NCI-H748 treated with DMSO at 0.1 percent for 48 hours (cell line): ENCODE measurements at places on chromosomes 4 and X.
A peak's percentile ranks its signal among the peaks of the same experiment; 100 is the strongest.

DNA sequence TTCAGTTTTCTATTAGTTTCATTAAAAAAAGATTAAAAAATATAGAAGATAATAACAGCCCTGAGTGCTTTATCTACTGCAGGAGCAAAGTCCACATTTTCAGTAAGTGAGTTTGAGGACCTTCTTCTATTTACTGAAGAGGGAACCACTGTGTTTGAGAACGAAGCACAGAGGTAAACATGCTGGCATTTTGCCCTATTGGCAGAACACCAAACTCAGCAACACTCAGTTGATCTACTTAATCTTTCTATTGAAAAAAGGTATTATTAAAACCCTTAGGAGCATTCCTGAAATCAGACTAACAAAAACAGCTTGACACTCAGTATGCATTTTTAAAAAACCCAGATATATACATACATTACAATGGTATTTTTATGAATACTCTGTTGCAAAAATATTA is 1496.7 kb downstream of the TECRL start:
- no peak for DNase-seq

DNA sequence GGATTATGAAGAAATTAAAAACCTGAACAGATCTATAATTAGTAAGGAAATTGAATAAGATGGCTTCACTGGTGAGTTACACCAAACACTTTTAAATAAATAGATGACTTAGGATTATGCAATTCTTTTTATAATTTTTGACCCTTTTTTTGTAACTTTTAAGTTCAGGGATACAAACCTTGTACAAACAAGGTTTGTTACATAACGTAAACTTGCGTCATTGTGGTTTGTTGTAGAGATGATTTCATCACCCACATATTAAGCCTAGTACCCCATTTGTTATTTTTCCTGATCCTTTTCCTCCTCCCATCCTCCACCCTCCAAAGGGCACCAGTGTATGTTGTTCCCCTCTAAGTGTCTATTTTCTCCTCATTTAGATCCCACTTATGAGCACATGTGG is 75.7 kb downstream of the CPEB2 start:
- DNase-seq, result no peak

- no peak for DNase-seq
Observed at GRCh38 chr4:82388405-82388804, 14.6 kb upstream of the HNRNPD start.

GRCh38 chr4:139986106-139986505 is 167.9 kb downstream of the MAML3 start:
- DNase-seq, result no peak

GRCh38 chrX:74534569-74535038 is 79.8 kb downstream of the RLIM start:
- no peak for DNase-seq

DNA sequence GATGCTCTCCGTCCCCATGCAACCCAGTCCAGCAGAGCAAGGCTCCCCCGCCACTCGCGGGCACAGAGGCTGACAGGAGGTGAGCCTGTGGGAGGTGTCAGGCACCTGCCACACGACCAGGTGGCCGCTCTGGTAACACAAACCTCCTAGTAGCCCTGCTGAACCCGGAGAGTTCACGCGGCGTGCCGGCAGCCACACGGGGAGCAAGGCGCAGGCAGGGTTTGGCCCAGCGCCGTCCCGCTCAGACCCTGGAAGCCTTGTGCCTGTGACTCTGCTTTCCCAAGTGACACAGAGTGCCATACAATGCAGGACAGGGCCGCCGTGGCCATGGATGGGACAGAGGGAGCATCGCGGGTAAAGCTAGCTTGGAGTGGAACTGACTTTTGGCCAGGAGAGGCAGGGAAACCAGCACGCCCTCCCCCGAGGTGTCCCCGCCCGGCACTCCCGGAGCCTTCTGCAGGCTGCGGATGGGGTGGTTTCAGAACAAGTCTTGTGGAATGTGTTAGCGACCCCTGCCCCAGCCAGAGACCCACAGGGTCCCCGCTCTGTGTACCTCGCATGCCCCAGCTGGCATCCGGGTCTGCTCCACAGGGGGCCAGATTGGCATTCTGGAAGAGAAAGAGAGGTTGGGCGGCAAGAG is 44.7 kb upstream of the AFAP1 start:
- DNase-seq, result no peak

DNA sequence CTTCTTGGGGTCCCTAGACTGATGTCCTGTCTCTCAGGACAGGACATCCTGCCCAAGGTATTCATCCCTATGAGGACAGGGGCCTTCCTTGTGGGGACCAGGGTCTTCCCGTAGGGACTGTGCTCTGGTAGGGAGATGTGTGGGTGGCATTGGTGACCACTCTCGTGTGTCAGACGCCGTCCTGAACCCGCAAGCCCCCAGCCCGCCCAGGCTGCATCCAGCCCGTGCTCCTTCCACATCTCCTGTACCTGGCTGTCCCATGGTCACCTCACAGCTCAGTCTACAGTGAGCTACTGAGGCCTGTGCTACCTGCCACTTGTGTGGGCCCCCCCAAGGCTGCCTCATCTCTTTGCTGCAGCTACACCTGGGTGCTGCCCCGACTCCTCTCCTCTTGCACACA is 24.0 kb downstream of the WFS1 start:
- DNase-seq, result no peak

DNA sequence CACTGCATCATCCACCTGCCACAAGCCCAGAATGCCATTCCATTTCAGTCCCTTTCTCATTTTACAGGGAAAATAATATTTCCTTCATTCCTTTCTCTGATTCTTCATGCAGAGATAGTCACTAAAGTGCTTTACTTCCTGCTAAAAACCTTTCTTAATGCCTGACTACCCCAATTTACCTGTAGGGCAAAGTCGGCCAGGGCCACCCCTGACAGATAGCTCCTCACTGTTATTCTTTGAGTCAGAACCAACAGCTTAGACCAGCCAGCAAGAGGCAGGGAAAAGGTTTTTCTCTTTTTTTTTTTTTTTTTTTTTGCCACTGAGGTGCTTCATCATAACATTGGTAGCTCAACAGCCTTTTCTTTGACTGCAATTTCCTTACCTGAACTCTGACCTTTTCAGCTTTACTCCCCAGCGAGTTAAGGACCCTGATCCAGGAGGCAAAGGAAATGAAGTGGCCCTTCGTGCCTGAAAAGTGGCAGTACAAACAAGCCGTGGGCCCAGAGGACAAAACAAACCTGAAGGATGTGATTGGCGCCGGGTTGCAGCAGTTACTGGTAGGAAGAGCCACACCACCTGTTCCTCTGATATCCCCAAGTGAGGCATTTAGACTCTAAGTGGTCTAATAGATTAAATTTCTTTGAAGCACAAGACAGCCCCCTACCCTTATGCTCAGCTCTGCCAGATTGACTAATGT is 85.0 kb downstream of the ALPK1 start:
- DNase-seq, result no peak

- DNase-seq, result no peak
Observed at GRCh38 chr4:57110640-57111511, 691 bp upstream of the IGFBP7 start.

GRCh38 chrX:10190367-10190766 is 33.6 kb downstream of the CLCN4 start:
- peak; percentile 72 for DNase-seq

GRCh38 chr4:55635741-55636655 is at the start of gene NMU:
NMU (minus strand) TSS chr4:55636298; CDS start chr4:55636192, 106 bp downstream.
- peak; percentile 51 for DNase-seq

GRCh38 chr4:176475067-176475466 is 155.3 kb downstream of the SPCS3 start:
- no peak for DNase-seq

GRCh38 chr4:28232951-28233350 is 1372.3 kb downstream of the STIM2 start:
- DNase-seq, result no peak

DNA sequence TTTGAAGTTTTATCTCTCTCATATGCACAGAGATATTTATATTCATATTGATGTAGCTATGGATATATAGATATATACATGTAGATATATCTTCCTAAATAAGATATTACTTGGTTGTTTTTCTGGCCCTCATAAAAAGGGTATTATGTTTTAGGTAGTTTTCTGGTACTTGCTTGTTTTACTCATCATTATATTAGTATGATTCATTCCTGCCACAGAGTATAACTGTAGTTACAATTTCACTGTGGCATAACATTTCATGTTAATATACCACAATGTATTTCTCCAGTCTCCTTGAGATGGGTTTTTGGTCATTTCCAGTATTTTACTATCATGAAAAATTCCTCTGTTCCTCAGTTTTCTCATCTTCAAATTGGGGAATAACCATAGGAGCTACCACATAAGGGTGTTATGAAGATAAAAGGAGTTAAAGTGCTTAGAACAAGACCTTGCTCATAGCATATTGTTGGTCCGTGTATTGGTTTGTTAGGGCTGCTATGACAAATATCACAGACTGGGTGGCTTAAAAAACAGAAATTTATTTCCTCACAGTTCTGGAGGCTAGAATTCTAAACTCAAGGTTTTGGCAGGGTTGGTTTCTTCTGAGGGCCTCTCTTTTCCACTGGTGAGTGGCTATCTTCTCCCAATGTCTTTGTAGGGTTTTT is 129.7 kb downstream of the TMEM164 start:
- no peak for DNase-seq

DNA sequence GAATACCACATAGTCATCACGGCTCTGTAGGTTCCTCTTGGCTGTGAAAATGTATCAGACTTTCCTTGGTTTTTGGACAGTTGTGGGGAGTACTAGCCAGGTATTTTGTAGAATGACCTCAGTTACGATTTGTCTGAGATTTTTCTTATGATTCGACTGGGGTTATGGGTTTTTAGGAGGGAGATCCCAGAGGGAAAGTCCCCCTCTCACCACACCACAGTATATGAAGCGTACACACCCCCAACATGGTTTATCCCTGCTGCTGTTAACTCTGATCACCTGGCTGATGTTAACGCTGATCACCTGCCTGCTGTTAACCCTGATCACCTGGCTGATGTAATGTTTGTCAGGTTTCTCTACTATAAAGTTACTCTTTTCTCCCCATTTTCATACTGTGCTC is 72.6 kb downstream of the ANAPC4 start:
- DNase-seq, result no peak

- peak; percentile 1 for DNase-seq
Observed at GRCh38 chr4:111283066-111283677, 660.3 kb upstream of the PITX2 start.

DNA sequence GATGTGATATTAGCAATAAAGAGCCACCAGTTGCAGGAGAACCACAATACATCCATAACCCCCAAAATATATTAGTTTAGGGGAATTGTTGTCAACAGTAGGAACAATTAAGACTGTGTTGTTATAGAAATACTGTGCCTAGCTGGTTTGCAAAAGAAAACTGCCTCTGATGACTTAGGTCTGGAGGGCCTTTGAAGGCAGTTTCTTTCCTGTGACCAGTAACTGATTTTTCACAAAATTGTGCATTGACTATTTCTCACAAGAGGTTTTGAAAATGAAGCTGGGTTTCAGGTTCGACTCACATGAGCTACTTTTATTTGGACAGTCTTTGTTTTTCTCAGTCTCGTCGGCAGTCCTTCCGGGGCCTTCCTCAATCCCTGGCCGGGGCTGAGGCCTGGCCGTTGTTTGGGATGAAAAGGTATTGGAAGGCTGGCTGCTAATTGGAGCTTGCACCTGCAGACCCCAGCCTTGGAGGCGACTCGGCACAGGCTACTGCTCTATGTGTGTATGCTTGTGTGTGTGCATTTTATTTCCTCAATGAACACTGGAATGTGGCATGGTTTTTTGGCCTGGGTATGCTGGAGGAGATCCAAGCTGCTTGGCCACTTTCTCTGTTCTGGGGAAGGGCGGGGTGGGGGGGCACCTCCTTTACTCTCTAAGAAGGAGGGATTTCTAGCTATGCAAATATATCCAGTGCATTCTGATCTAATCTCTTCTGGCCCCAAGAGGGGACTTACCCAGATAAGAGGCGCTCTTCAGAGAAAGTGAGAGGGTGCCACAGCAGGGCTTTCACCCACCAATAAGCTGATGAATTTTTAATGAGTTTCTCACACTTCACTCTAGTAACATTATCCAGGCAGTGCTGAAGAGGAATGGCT is 49.5 kb upstream of the LNX1 start:
- no peak for DNase-seq

- DNase-seq, result peak; percentile 67
Observed at GRCh38 chr4:122045533-122045932, 93.7 kb upstream of the TRPC3 start.

DNA sequence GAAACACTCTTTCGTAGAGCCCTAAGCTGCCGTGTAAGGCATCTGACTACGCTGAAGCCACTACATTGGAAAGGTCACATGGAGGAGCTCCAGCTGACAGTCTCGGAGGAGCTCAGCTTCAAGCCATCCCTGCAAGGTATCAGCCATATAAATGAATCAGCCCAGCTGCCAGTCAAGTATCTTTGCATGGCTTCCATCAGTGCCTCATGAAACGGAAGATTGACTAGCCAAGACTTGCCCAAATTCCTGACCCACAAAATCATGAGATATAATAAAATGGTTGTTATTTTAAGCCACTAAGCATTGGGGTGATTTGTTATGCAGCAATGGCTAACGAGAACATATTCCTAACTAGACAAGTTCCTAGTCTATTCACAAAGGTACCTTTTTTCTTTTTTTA is 104.1 kb upstream of the SCOC start:
- DNase-seq, result no peak

DNA sequence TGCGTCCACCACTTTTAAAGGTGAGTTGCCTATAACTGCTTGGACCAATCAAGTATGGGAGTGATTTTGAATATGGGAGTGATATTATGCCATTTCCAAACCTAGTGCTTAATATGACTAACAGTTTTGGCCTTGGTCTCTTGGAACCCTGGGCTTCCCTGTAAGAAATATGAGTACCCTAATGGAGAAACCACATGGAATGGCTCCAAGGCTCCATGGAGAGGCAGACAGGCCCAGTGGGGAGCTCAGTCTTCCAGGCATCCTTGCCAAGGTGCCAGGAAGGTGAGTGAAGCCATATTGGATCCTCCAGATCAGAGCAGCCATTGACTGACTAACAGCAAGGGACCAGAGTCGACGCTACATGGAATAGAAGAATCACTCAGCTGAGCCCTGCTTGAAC is 53.2 kb downstream of the MAML3 start:
- no peak for DNase-seq

- no peak for DNase-seq
Observed at GRCh38 chrX:155086202-155086840, 15.0 kb downstream of the BRCC3 start.

DNA sequence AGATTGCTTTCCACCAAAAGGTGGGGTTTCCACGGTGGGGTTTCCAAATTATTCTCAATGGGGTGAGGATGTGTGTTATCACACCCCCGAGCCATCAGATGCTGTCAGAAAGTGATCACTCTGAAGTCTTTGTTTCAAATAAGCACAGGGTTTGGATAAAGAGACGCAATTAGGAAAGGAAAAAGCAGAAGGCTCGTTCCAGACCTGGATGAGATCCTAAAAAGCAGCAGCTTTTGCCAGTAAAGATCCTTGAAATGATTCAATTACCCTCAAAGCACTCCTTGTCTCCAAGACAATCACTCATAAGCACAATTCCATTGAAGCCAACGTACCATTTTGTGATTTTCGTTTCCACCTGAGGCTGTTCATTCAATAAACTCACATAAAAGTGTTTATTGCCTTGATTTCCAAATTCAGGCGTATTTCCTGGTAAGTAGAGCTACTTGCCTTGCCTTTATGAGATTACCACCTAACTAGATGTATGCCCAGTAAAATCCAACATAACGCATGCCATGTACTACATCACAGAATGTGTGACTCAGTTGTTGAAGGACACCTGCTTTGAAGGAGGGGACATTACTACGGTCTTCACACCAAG is 5.2 kb downstream of the F11 start:
- DNase-seq, result no peak
